Glutamatergic neuron (in vitro differentiated cells): ENCODE measurements at places on chromosomes 1 and 21. TPM values are rescaled to one million over a fixed set of nuclear protein-coding genes. Genes with fewer than 3 reads are reported as not detected.

DNA sequence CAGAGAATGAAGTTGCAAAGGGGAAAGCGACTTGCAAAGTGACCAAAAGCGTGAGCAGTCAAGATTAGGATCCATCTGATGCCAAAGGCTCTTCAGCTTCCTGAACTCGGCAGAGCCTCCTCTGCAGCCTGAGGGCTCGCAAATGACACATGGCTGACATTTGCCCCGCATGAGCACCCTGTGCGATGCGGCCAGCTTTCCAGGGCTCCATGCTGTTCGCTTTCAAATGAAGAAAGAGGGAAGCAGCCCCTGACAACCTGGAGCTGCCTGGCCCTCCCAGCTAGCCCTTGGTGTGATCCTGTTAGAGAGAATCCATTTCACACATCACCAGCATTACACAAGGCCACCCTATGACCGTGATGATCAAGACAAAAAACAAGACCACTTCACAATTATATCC, 20.2 kb upstream of the FAM131C start:
- no peak for DNase-seq
- H3K4me3 ChIP-seq = no peak overlapping the region
- H3K36me3 ChIP-seq = no peaks in the 10 kb centered on the region
- H3K27me3 ChIP-seq = peaks cover 6% of the 10 kb centered on the region
- peaks cover 3% of the 10 kb centered on the region for H3K4me1 ChIP-seq

DNA sequence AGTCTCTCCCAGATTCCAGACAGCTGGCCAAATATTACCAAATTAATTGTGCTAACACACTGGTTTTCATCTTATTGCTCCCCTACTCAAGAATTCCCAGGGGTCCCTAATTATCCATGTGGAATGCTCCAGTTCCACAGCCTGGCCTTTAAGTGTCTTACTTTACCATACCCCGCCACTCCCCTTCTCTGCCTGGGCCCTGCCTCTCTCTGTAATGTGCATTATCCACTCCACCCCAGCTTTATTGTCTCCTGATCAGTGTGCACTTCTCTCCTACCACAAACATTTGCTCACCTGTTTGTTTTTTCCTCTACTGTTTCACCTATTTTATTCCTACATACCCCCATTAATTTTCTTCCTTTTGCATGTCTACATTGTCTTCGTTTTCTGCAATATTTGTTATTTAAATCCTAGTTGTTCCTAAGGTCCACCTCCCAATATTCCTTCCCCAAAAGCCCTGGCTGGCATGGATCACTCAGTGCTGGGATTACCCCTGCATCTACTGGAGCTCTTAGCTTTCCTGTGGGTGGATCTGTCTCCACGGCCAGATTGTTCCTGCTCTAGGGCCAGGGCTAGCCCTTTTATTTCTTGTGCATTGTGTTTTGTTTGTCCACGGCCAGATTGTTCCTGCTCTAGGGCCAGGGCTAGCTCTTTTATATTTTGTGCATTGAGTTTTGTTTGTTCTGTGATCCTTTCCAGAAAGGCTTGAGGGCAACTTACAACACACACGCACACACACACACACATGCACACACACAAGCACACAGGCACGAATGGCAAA, 33.4 kb upstream of the ATP1B1 start:
- peaks cover 5% of the 10 kb centered on the region for H3K27me3 ChIP-seq
- peaks cover 12% of the 10 kb centered on the region for H3K4me1 ChIP-seq
- no peak overlapping the region for H3K4me3 ChIP-seq
- no peak overlapping the region for H3K27ac ChIP-seq

GRCh38 chr1:154556422-154556821, 2.0 kb downstream of the UBE2Q1 start:
- no peak for DNase-seq
- peak overlapping the region; percentile 94 for H3K4me3 ChIP-seq
- peaks cover 15% of the 10 kb centered on the region for H3K4me1 ChIP-seq
- peaks cover 13% of the 10 kb centered on the region for H3K27me3 ChIP-seq

DNA sequence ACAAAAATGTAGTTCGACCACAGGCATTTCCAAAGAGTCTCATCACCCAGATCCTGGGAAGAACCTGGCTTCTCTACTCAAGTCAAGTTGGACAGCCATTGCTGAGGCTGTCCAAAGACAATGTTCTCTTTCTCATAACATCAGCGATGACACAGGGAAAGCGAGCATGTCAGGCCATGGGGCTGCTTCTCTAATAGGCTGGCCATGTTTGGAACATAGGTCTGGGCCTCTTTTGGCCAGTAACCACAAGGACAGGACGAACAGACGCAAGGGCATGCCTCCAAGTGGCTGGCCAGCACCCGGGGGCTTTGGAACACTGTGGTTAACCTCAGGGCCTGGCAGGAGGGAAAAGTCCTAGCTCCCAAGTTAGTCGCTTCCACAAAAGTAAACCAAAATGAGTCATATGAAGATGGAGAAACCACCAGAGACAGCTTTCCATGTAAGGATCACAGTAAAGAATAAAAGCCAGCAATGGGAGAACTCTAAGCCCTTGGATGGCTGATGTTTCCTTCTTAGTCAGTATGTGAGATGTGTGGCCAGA, 80.6 kb upstream of the SLC44A3 start:
- H3K36me3 ChIP-seq = peaks cover 4% of the 10 kb centered on the region
- H3K27me3 ChIP-seq = peaks cover 7% of the 10 kb centered on the region
- no peak overlapping the region for H3K4me3 ChIP-seq
- H3K4me1 ChIP-seq = peaks cover 23% of the 10 kb centered on the region
- H3K27ac ChIP-seq = no peak overlapping the region
- DNase-seq = no peak

DNA sequence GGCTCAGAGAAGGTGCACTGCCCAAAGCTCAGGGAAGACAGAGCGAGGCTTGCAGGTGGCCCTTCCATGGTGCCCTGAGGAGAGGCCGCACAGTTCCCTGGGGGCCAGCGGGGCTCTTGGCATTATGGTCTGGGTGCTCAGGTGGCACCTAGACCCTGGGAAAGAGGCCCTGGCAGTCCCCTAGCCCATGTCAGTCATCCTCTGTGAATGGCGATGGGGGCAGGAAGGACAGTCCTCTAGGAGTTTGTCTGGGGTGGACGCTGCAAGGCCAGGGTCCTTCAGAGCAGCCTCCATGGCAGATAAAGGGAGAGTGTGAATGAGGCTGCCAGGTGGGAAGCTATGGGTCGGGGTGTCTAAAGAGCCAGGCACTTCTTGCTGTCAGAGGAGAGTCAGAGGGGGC, 345.9 kb upstream of the VAMP3 start:
- DNase-seq = peak; percentile 3
- H3K4me1 ChIP-seq = no peaks in the 10 kb centered on the region
- peaks cover 2% of the 10 kb centered on the region for H3K27me3 ChIP-seq
- H3K27ac ChIP-seq = no peak overlapping the region
- no peak overlapping the region for H3K4me3 ChIP-seq

GRCh38 chr21:18318156-18318555, 73.5 kb downstream of the CHODL start:
- H3K36me3 ChIP-seq = peaks cover 7% of the 10 kb centered on the region
- no peaks in the 10 kb centered on the region for H3K4me1 ChIP-seq
- H3K27ac ChIP-seq = no peak overlapping the region
- no peaks in the 10 kb centered on the region for H3K27me3 ChIP-seq
- H3K4me3 ChIP-seq = no peak overlapping the region
- DNase-seq = no peak

GRCh38 chr1:9825093-9826074, 1.6 kb upstream of the CLSTN1 start:
- DNase-seq = no peak
- peaks cover 23% of the 10 kb centered on the region for H3K27me3 ChIP-seq
- peak overlapping the region; percentile 78 for H3K4me3 ChIP-seq
- peak overlapping the region; percentile 70 for H3K27ac ChIP-seq
- no peaks in the 10 kb centered on the region for H3K36me3 ChIP-seq
- H3K4me1 ChIP-seq = peaks cover 26% of the 10 kb centered on the region

DNA sequence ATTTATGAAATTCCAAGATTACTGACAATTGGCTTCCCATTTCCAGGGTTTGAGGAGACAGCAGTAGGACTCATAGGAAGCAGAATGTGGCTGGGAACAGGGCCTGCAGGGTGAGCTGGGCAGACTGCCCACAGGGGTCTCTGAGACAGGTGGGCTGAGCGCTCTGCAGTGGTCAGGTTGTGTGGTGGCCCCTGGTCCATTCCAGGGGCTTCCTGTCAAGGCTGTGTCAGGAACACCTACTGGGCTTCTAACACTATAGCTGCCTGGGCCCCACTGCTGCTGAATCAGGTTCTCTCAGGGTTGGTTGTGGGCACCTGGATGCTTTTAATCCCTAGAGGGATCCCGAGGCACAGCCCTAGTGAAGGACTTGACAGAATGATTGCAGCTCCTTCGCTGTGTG, 72.1 kb downstream of the BACE2 start:
- H3K27me3 ChIP-seq = peaks cover 3% of the 10 kb centered on the region
- no peaks in the 10 kb centered on the region for H3K4me1 ChIP-seq
- no peak overlapping the region for H3K4me3 ChIP-seq
- no peaks in the 10 kb centered on the region for H3K36me3 ChIP-seq

DNA sequence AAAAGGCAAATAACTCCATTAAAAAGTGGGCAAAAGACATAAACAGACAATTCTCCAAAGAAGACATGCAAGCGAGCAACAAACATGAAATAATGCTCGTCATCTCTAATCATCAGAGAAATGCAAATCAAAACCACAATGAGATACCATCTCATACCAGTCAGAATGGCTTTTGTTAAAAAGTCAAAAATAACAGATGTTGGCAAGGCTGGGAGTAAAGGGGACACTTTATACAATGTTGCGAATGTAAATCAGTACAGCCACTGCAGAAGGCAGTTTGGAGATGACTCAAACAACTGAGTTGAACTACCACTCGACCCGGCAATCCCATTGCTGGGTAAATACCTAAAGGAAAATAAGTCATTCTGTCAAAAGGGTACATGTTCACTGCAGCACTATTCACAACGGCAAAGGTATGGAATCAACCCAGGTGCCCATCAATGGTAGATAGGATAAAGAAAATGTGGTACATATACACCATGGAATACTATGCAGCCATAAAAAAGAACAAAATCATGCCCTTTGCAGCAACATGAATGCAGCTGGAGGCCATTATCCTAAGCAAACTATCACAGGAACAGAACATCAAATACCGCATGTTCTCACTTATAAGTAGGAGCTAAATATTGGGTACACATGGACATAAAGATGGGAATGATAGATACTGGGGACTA, 25.9 kb downstream of the TSPAN2 start:
- H3K4me3 ChIP-seq = no peak overlapping the region
- no peaks in the 10 kb centered on the region for H3K27me3 ChIP-seq
- H3K27ac ChIP-seq = no peak overlapping the region
- H3K4me1 ChIP-seq = no peaks in the 10 kb centered on the region

- peaks cover 3% of the 10 kb centered on the region for H3K27me3 ChIP-seq
- DNase-seq = no peak
- no peak overlapping the region for H3K4me3 ChIP-seq
- no peaks in the 10 kb centered on the region for H3K36me3 ChIP-seq
These were observed 12.3 kb downstream of the KAZN start for GRCh38 chr1:14610761-14611160.

DNA sequence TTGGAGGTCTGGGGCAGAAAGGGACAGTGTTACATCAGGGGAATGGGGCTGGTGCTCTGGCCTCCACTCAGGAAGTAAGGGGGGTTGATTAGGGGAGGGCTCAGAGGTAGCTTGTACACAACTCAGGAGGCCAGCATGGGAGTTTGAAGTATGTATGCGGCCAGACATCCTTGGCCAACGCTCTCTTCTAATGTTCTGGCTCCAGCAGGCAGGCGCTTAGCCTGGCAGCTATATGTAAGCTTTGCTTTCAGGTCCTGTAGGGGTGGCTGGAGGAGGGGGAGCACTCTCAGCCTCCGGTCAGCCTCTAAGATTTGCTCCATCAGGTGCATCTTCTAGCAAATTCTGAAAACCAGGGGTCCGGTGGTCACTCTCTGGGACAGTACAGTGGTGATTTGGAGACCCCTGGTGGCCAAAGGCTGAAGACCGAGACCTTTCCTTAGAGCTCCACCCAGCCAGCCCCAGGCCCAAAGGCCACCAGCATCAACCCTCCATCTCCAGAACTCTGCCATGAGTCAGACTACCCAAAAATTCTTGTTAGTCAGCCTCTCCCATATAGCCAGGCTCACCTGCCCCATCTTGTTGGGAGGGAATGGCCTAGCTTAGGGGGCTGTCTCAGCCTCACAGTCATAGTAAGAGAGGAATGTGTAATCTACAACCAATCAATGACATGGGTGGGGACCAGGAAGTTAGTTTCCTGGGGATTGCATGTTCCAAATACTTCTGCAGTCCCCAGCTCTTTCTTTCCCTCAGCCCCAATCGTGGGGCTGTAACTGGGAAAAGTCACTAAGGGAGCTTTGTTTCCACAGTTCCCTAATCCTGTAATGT, 9.7 kb upstream of the COL8A2 start:
- DNase-seq = peak; percentile 83
- H3K36me3 ChIP-seq = no peaks in the 10 kb centered on the region
- no peaks in the 10 kb centered on the region for H3K4me1 ChIP-seq
- H3K27ac ChIP-seq = no peak overlapping the region
- no peak overlapping the region for H3K4me3 ChIP-seq

DNA sequence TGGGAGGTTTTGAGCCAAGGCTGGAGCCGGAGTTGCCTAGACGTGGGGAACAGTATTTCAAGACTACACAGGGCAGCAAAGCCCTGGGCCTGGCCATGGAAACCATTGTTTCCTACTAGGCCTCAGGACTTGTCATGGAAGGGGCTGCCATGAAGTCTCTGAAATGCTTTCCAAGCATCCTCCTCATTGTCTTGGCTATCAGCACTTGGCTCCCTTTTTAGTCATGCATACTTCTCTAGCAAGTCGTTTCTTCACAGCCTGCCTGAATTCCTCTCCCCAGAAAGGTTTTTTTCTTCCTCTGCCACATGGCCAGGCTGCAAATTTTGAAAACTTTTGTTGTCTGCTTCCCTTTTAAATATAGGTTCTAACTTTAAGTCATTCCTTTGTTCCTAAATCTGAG, 406.6 kb upstream of the TMPRSS15 start:
- H3K36me3 ChIP-seq = no peaks in the 10 kb centered on the region
- no peaks in the 10 kb centered on the region for H3K27me3 ChIP-seq
- no peak for DNase-seq

- H3K4me3 ChIP-seq = no peak overlapping the region
- DNase-seq = no peak
- H3K36me3 ChIP-seq = no peaks in the 10 kb centered on the region
- H3K27ac ChIP-seq = no peak overlapping the region
- no peaks in the 10 kb centered on the region for H3K27me3 ChIP-seq
These were observed 35.0 kb upstream of the RGS18 start for GRCh38 chr1:192123212-192123611.

DNA sequence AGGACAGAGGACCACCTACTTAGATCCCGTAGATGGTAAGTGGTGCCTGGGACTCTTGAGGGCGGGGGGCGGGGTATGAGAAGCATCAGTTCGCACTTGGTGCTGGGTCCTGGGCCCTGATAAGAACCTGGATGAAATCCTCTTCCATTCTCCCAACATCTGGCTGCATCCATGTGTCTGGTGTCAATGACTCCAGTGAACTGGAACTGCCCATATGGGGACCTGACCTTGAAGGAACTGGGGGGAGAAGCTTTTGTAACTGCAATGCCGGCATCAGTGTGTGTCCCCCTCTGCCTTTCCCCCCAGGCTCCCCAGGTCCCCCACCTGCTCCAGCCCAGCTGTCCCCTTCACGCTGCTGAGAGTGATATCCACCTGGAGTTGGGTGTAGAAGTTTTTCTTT, 49.7 kb upstream of the EPB41 start:
- H3K4me3 ChIP-seq = no peak overlapping the region
- no peaks in the 10 kb centered on the region for H3K36me3 ChIP-seq
- H3K27me3 ChIP-seq = peaks cover 3% of the 10 kb centered on the region
- H3K27ac ChIP-seq = no peak overlapping the region

UBXN10 gene
- total RNA-seq = 0.49 TPM
